ENCODE measurements at places on chromosomes 13 and 19.
A peak's percentile ranks its signal among the peaks of the same experiment; 100 is the strongest.

DNA sequence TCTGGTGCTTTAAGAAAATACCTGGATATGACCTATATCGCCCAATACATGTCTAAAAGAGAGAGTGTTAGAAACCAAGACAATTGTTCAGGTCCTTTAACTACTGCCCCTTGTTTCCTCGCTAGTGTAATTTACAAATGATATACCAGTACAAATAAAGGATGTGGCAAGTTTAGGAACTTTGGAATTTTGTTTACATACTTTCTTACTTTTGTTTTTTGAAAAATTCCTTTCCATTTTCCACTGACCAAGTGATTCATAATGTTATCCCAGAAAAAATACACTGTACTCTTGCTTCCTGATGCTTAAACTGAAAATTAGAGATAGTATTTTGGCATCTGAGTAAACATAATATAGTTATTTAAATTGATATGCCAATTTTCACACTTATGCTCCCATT, 96.8 kb upstream of the CSNK1A1L start:
- no peak for DNase-seq

DNA sequence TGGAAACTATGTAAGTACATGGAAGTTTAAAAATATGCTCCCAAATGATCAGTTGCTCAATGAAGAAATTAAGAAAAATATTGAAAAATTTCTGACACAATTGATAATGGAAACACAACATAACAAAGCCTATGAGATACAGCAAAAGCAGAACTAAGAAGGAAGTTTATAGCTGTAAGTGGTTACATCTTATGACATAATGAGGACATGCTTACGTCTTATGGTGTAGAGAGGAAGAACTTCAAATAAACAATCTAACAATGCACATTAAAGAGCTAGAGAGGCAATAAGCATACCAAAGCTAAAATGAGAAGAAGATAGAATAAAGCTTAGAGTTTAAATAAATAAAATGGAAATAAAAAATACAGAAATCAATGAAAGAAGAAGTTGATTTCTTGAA, 50.0 kb upstream of the CEACAM21 start:
- no peak for DNase-seq

- peak; percentile 57 for DNase-seq
Measured at GRCh38 chr13:106522112-106522705, 13.3 kb downstream of the EFNB2 start.

GRCh38 chr13:51713807-51714206, 90.2 kb downstream of the DHRS12 start:
- no peak for DNase-seq

GRCh38 chr19:29715701-29716581, 880 bp upstream of the C19orf12 start:
- no peak for DNase-seq

GRCh38 chr13:66644855-66645460, 585.2 kb downstream of the PCDH9 start:
- no peak for DNase-seq

DNA sequence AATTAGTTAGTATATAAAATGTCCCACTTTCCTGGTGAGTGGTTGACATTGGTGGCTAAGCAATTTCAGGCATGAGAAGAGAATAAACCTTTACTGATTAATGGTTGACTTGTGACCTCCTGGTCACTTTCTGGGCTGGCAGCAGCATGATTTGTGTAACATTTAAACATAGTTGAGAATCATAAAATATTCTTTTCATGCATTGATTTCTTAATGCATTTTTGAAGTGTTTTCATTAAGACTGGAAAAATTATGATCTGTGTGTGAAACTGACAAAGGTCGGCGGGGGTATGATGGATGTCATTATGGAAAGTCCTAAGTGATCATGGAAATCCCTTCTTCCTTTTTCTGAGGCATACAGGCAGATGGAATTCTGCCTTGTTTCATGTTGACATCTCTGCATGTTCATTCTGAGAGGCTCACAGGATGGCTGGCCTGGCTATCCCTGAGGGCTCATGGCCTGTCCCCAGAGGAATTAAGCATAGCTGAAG, 98.7 kb upstream of the RNF113B start:
- DNase-seq = no peak

GRCh38 chr19:29515233-29515619, 10.6 kb upstream of the VSTM2B start:
- no peak for DNase-seq

DNA sequence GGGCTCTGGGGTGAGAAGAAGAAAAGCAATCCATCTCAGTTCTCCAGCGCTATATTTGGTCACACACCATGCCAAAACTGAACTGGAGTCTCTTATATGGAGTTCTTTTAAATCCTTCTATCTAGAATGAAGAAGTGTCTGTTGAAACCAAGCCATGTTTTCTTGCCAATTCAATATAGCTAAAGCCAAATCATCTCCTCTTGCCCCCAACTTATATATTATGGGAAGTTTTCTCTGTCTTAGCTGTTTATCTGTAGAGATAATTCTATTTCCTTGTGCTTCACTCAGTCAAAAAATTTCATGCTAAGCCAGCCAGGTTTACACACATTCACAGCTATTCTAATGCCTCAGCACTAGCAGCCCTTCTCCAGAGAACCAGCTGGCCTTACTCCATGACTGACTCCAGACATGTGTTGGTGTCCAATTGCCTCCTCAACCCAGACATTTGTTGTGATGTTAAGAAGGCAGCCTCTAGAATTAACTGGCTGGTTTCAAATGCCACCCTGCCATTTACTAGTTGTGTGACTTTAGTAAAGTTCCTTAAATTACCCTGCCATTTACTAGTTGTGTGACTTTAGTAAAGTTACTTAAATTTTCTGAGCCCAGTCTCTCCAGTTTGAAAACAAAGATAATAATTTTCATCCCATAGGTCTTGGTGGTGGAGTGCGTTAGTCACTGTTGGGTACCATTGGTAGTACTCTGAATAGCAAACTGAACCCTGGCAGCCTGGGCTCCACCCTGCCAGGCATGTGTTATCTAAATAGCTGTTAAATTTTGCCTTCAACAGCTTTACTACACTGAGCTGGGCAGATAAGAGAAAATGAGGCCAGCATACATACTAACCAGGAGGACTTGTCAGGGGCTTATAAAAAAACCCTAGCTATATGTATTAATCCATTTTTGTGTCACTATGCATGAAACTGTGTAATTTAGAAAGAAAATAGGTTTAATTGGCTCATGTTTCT, 525.1 kb downstream of the LMO7 start:
- DNase-seq = no peak

DNA sequence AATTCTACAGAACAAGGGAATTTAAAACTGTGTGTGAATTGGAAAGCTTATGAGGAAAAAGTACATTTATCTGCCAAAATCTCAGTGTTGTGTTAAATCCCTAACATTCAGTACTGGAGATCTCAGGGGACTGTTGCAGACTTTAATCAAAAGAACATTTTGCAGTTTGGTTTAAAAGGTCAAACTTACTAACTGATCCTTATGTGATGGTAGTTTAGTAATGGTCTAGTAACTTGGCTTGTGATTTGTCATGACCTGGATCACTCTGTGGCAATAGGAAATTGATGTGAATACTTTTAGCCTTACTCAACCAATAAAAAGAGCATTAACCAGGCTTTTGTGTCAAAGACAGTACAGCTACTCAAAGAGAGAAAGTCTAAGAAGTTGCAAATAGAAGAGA, 862.1 kb upstream of the MIR17HG start:
- no peak for DNase-seq

DNA sequence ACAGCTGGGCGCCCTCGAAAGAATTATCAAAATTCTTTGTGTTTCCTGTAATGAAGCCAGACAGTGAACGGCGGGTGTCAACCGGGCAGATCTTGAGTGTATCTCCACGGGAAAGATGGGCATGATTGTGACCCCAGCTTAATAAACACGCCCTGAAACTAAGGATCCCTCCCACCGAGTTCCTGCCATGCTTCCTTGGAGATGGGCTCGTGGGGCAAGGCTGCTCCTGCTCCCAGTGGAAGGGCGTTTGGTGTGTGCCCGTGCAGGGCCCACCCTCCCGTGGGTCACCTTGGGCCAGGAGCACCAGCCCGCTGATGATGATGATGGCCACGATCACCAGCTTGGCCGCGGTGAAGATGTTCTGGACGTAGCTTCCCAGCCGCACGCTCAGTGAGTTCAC, 7.4 kb downstream of the SLC7A9 start:
- no peak for DNase-seq

GRCh38 chr19:13206587-13206986, 56.4 kb downstream of the IER2 start:
- no peak for DNase-seq

- DNase-seq = no peak
Measured at GRCh38 chr19:38702278-38702677, 42.0 kb downstream of the CAPN12 start.

- DNase-seq = no peak
Measured at GRCh38 chr13:84360822-84361221, 478.5 kb upstream of the SLITRK1 start.

DNA sequence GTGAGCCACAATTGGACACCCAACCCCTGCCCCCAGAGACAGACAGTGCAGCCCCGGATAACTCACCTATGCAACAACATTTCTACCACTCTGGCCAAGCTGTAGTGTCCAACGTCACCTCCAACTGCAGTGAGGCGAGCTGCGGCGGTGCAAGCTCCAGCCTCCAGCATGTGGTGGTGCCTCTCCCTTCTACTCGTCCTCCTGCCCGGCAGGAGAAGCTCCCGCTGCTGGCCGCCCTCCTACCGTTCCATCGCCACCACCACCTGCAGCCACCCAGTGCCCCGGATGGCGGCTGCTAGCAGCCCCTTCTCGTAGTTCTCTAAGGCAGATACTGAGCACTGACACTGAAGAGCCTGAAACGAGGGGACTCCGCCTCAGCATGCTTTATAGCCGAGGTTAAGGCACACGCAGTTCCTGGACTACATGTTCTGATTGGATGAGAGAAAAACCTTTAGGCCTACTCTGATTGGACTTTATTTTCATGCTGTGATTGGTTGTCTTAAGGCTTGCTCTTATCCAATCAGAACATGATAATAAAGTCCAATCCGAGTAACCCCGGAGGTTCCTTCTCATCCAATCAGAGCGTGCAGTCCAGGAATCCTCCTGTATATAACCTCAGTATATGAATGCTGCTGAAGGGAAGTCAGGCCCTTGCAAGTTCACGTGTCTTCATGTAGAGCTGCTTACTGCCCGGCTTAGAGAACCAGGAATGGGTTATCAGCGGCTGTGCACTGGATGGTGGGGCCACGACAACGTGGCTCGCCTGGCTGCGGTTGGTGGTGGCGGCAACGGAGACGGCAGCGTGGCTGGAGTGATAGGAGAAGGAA, 63.5 kb downstream of the TUBA3C start:
- no peak for DNase-seq

DNA sequence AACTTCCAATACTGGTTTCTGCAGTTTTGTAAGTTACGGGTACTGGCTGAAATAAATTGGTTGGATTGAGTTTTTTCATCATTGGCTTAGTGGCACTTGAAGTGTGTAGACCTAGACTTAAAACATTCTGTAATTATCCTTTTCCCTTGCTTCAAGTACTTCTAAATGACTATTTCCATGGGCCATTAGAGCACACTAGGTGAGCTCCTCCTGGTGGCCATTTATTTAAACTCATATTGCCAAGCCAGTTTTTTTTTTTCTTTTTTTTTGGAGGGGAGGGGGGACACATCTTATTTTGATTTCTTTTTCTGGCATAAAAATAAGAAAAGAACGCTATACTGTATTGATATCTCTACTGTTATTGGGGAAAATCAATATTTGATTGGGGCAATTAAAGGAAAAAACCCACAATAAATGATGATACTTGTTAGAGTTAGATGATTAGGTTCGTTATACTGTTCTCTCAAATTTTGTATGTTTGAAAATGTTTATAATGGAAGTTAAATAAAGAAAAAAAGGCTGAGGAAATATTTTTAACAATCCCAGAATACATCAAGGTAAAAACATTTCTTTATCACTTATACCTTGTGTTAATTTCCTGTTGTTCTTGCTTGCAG, 82.9 kb downstream of the PDS5B start:
- DNase-seq = peak; percentile 26

DNA sequence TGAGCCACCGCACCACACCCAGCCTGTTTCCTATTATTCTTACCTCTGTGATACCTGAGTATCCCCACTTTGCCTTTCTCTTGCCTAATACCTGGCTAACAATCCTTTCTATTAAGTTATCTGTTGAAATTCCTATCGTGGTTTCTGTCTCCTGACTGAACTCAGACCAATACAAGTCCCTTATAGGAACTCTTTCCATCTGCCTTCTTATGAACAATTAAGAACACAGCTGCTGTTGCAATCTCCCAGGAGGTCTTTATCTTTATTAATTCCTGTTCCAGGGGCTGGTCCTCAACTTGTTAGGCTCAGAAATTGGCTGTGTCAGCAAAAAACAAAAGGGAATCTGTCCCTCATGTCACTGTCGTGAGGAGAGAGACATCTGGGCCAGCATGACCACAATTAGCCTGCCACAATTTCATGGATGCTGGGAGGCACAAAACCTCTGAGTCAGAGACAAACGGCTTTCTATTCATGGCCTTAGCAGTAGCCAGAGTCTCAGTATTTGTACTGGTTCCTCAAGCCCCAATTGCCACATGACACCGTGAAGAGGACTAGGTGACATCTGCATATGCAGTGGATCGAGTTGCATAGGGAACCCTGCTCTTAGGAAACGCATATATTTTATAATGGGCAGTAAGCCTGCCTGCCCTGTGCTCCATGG, 58.2 kb downstream of the NUFIP1 start:
- DNase-seq = no peak

DNA sequence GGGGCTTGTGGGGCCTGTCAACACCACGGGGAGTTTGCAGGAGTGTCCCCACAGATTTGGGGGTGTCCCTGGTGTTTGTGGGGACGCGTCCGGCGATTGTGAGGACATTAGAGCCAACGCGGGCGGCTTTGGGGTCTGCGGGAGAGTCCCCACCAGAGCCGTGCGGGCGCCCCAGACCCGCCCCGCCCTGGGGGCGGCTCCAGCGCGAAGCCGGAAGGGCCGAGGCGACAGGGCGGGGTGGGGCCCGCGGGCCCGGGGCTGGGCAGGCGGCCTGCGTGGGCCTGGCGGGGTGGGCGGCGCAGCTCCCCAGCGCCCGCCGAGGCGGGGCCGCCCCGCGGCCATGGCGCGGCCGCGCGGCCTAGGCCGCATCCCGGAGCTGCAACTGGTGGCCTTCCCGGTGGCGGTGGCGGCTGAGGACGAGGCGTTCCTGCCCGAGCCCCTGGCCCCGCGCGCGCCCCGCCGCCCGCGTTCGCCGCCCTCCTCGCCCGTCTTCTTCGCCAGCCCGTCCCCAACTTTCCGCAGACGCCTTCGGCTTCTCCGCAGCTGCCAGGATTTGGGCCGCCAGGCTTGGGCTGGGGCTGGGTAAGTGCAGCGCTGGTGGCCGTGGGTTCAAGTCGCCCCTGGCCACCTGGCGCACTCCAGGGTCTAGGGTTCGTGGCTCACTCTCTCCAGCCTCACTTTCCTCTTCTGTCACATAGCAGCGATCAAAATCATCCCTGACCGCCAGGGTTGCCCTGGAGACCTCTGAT, 10.3 kb downstream of the PDE4A start:
- no peak for DNase-seq

DNA sequence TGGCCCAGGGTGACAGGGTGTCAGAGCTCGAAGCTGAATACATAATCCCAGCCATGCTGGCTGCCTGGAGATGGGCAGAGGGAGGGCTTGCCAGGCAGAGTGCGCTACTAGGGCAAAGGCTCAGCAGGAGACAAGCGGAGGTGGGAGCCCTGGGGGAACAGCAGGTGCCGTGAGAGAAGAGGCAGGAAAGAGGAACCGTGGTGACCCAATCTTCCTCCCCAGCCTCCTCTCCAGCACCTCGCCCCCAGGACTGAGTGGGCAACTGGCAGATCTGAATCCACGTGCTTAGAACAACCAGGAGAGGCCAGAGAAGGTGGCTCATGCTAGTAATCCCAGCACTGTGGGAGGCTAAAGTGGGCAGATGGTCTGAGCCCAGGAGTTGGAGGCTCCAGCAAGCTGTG, 11.0 kb upstream of the CCL25 start:
- DNase-seq = no peak

All from NCI-H1105 (cell line).